ENCODE measurements at places on chromosomes 13 and 19.

GRCh38 chr19:49746206-49746958 lies 16.7 kb downstream of the TSKS start:
- DNase-seq: peak; percentile 74

GRCh38 chr13:106596275-106596937 lies 28.5 kb upstream of the ARGLU1 start:
- no peak for DNase-seq

GRCh38 chr19:5823579-5824281 lies 15.8 kb downstream of the FUT6 start:
- no peak for DNase-seq

- DNase-seq: no peak
These were observed 21.2 kb downstream of the CAPN12 start for GRCh38 chr19:38722947-38723605.

DNA sequence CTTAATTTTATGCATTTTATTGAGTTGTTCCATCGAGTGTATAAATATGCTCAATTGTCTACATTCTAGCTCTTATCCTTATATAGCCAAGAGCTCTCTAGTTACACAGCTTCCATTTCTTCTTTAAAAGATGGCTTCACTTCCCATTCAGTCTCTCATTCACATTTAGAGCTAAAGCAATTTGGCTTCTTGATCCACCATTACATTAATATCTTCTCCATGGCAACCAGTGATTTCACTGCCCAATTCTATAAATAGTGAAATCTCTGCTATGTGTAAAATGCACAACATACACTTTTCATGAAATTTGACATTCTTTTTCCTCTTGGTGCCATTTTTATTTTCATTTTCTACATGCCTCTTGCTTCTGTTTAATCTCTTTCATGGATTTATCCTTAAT lies 696.9 kb upstream of the ATXN8OS start:
- DNase-seq: no peak

GRCh38 chr19:39315933-39316332 lies 4.7 kb downstream of the LRFN1 start:
- no peak for DNase-seq

Data from stimulated activated CD4-positive, alpha-beta T cell treated with anti-CD3 and anti-CD28 coated beads, Interleukin-15, amount 100 ng/mL, for 24 hours (primary cell).